ENCODE measurements at places on chromosomes 12 and 14. TPM values are rescaled to one million over a fixed set of nuclear protein-coding genes. Genes with fewer than 3 reads are reported as not detected.

- no peak for ATAC-seq
Observed at GRCh38 chr12:22473212-22473611, 71.1 kb downstream of the C2CD5 start.

Gene GZMH
- not detected for total RNA-seq

Gene NELL2
- total RNA-seq = 2.0 TPM

- ATAC-seq = no peak
Observed at GRCh38 chr14:24117179-24117578, 2.4 kb upstream of the NRL start.

Gene DIO2
- total RNA-seq = 18.9 TPM

Gene GPR65
- total RNA-seq = 1.5 TPM

DNA sequence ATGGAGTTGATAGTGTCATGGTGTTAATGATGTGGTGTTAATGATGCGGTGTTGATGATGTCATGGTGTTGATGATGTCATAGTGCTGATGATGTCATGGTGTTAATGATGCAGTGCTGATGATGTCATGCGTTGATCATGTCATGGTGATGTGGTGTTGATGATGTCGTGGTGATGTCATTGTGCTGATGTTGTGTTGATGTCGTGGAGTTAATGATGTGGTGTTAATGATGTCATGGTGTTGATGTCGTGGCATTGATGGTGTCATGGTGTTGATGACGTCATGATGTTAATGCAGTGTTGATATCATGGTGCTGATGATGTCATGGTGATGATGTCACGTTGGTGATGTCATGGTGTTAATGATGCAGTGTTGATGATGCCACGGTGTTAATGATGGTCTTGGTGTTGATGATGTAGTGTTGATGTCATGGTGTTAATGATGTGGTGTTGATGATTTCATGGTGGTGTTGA, 49.1 kb upstream of the RIMBP2 start:
- no peak for ATAC-seq

Gene COQ10A
- total RNA-seq = 13.2 TPM

DNA sequence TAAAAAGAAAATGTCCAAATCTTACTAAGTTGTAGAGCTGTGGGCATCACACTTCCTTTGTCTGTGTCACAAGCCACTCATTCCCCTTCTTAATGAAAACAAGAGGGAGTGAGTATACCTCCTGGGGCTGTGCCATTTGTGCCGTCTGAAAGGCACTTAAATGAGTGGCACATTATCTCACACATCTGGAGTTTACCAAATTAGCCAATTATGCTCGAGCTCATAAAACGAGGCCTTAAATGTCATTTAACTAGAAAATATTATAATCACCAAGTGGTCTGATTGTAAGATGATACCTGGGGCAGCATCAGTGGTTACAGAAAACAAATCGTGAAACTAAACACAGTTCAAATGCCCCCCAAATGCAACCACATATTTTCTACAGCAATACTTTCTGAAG, 146.1 kb downstream of the PAX9 start:
- ATAC-seq = no peak

Gene APOLD1
- total RNA-seq = 25.2 TPM

Gene FOXN4
- total RNA-seq = not detected

GRCh38 chr14:44940211-44940610, 21.5 kb downstream of the KLHL28 start:
- no peak for ATAC-seq
